ENCODE measurements at places on chromosomes 16 and 17.

GRCh38 chr17:49495842-49496182 lies 719 bp downstream of the NGFR start:
- no peak for DNase-seq

DNA sequence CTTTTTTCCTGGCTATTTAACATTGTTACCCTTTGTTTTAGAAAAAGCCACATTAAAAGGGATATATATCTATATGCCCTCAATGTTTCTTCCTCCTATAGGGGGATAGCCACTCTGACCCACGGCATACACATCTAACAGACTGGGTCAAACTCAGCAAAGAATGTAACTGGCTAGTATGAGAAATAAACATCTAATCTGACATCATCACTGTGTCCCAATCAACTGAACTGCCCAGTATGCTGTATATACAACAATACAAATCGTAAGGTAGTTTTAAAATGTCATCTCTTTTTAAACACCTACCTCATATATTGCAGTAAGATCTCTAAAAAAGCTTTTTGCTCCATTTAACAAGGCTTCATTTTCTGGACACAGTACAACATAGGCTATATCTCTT lies 39.9 kb upstream of the INTS2 start:
- peak; percentile 34 for DNase-seq

DNA sequence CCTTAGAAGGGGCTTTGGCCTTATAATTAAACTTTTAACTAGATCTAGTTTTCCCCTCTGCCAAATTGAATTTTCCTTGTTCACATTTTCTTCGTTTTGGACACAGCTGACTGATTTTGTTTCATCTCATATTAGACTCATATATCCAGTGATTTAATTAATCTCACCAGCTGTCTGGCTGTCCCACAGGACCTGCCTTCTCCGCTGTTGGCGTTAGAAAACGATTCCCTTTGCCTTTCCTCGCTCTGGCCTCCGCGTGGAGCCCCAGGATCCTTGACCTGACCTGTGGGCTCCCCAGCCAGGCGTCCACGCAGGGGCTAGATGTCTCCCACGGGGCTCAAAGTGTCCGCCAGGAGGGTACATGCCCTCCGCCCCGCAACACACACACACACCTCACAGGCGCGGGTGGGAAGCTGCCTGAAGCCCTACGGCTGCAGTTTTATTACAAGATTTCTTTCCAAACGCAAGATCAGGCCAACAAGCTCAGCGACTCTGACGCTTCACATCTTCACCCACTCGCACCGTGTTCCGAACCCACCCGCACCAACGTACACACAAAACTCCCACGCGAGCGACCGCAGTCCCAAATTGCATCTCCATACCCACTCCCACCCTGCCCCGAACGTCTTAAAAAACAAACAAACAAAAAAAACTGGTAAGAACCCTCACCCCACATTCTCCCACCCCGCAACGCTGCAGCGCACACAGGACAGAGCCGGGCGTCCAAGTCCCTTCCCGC lies 1.1 kb downstream of the RPRML start:
- DNase-seq, result no peak

- DNase-seq, result no peak
These were observed 1.5 kb downstream of the HAPSTR1 start for GRCh38 chr16:9092978-9093344.

DNA sequence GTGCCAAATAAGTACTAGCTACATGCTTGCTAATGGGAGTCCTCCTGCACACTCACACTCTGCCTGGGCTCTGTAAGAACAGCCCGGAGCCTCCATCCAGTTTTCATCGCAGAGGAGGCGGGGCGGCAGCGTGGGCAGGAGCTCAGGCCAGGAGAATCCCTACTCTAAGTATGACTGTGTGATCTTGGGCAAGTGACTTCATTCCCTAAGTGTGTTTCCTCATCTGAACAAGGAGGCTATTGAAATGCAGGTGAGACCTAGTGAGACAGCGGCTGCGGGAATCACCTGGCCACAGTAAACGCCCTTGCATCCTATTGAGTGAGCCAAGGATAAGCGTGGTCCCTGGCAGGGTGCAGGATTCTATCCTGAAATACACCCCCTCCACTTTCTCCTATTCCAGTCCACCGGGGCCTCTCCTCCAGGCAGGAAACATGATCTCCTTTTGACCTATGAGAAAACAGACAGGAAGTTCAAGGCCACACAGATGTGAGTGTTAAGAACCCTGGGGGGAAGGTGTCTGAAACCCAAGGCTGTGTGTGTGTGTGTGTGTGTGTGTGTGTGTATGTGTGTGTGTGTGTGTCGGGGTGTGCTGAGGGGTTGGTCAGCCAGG lies 5.2 kb upstream of the RAI1 start:
- DNase-seq, result peak; percentile 54

- DNase-seq, result no peak
These were observed 4.2 kb upstream of the KRT24 start for GRCh38 chr17:40707745-40708144.

DNA sequence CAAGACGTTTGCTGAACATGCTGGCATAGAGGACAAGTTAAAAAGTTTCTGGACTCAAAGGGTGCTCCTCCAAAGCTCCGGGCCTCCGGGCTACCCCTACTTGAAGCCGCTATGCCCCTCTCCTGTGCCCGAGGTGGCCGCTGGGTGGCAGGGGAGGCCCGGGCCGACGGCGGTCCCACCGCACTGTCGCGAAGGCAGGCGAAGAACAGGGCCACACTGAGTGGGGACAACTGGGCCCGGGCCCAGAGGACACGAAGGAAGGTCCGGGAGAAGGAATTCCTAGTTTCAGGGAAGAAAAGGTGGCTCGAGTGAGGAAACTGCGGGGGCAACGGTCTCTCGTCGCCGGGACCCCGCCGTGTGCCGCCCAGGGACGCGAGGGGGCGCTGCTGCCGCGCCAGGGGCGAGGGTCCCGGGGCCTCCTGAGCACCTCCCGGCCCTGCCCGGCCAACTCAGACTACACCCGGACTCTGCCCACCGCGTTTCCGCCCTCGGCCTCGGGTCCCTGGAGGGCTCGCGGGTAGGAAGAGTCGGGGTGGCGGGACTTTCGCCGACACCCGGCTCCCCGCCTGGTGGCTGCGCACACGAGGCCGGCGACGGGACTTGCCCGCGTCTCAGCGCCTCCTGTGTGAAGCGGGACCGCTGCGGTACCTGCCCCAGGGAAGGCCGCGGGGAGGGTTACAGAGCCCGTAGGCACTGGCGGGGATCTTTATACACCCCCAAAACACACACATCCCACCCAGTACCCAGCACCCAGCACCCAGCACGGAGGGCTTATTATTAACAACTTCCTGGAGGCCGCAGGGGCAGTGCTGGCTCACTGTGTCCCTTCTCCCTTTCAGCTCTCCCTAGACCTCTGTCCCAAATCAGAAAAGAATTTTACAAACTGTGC lies 772 bp upstream of the CHCT1 start:
- peak; percentile 25 for DNase-seq

- DNase-seq, result peak; percentile 67
These were observed 1.4 kb downstream of the PRAC2 start for GRCh38 chr17:48724251-48725003.

DNA sequence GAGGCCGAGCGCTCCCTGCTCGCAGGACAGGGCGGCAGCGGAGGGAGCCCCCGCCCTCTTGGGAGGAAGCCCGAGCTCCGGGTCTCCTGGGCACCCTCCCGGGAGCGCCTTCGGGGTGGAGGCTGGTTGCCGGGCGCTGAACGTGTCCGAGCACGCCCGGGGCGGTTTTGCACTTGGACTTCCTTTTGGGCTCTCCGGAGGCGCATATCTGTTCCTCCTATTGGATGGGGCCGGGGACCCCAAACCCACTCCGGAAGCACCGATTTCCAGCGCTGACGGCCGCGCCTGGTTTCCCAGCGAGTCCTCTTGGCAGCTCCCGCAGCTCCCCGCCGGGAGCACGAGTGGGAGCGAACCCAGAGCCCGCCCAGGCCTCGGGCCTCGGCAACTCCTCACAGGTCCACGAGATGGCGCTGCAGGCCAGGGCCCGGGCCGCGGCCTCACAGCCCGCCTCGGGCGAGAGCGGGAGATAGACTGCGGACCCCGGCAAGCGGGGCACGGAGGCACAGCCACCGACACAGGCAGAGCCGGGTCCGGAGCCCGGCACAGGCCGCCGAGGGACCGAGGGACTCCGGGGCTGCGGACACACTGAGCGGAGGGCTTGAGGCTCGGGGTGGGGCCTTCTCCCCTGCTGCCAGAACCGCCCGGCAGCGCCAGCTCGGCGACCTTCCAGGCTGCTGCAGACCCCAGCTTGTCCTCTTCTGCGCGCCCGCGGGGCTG lies 12.7 kb downstream of the TBX2 start:
- peak; percentile 72 for DNase-seq

DNA sequence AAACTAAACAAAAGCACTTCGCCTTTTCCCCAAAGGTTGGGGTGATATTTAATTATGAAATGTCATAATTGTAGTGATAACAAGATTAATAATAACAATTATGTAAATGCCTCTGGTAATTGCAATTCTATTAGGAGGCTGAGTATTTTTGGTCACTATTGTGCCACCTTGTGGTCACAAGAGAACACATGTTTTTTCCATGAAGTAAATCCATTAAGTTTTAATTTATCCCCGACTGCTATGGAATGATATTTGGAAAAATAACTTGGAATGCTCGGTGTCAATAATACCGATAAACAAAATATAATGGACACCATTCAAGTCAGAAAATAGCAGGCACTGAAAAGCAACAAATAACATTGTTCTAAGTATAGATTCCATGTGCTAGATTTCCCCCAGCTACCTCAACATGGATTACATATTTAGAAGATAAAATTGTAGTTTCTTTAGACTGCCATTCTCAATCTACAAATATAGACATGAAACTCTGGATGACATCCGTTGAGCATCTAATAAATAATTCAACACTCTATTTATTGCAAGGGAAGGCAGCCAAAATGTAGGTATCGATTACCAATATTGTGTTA lies 25.0 kb upstream of the KCNJ2 start:
- peak; percentile 35 for DNase-seq

DNA sequence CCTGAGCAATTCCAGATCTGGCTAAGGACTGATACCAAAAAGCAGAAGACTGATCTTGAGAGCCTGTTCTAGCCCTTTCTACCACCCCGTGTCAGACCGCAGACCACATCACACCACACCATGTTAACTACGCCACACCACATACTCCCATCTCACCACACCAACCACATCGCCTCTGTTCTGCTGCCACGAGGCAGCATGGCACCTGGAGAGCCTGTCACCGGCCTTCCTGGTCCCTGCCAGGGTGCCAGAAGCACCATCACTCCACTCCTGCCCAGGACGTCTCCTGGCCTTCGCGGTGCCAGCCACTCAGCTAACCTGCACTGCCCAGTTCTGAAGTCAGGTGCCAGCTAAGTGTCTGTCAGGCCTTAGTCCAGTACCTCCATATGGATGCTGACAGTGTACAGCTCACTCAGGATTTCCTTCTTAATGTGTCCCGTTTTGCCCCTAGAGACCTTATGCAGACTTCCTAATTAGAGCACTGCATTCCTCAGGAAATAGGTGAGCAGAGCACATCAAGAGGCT lies 37.2 kb upstream of the BCAR1 start:
- no peak for DNase-seq

- DNase-seq, result no peak
These were observed 15.5 kb downstream of the UTS2R start for GRCh38 chr17:82386881-82387704.

GRCh38 chr17:8160224-8160577 lies 2.5 kb downstream of the VAMP2 start:
- DNase-seq, result no peak

GRCh38 chr16:27169511-27170071 lies 33.7 kb upstream of the KDM8 start:
- DNase-seq, result peak; percentile 99

GRCh38 chr16:56716761-56717160 lies 13.2 kb upstream of the NUP93 start:
- no peak for DNase-seq

DNA sequence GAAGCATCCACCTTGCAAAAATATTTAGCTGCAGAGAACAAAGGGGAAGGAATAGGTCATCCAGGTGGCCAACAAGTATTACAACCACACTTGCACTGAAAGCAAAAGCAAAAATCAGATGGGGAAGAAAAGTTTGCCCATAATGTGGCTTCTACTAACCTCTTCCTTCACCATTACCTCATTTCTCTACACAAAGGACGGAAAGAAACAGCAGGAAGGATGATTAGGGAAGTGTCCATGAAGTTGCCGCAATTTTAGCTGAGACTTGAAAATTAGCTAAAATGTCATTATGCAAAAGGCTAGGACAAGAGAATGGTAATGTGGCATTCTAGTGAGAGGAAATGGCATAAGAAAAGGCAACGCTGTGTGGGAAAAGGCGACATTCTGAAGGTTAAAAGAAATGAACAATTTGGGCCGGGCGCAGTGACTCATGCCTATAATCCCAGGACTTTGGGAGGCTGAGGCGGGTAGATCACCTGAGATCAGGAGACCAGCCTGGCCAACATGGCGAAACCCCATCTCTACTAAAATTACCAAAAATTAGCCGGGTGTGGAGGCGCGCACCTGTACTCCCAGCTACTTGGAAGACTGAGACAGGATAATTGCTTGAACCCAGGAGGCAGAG lies 13.7 kb downstream of the KANSL1 start:
- no peak for DNase-seq

GRCh38 chr17:42878123-42878880 lies 22.3 kb upstream of the G6PC1 start:
- DNase-seq, result no peak

- DNase-seq, result peak; percentile 21
These were observed 2.2 kb downstream of the ZNF276 start for GRCh38 chr16:89723279-89724250.

DNA sequence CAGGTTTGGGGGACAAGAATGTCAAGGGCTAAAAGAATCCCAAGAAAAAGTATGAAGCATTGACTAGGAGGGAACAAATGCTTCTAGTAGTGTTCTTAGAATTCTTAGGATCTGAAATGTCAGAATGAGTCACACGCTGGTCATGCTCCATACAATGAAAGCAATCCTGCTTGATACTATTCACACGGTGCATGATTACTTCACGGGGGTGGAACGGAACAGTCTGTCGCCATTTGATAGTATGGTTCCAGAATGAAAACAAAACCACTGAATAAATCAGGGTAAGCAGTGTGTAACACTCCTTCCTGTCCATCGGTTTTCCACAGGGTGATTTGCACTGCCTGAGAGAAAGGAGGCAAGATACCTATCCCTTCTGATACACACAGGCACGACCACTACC lies 22.9 kb upstream of the YWHAE start:
- DNase-seq, result peak; percentile 98

DNA sequence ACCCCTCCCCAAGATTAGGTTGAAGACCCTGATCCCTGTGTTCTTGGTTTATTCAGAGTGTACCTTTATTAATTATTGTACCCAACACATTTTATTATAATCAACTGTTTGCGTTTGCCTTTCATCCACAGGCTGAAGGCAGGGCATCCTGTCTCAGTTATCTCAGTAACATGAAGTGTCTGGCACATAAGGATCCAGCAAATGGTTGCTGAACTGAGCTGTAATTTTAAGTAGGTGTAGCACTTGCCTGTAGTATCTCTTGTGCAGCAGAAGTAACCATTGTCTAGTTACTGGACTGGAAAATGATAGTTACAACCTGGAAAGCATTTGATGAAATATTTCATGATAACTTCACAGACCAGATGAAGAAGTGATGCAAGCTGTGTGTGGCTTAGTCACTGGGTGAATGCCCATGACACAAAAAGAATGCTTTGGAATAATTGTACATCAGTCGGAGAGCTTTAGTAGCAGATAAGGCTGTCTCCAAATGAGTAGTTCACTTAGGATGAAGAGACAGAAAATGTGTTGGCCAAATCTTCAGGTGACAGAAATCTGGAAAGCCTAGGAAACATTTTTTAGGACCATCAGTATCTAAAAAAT lies 56.6 kb downstream of the ESRP2 start:
- peak; percentile 67 for DNase-seq
